Stimulated activated naive B cell treated with anti-CD40 and anti-IgM and Interleukin-4, amounts not matched to agents 10 μg/mL and 1 μg/mL and 100 μg/mL, for 72 hours (primary cell): ENCODE measurements at places on chromosomes 1 and 21.

DNA sequence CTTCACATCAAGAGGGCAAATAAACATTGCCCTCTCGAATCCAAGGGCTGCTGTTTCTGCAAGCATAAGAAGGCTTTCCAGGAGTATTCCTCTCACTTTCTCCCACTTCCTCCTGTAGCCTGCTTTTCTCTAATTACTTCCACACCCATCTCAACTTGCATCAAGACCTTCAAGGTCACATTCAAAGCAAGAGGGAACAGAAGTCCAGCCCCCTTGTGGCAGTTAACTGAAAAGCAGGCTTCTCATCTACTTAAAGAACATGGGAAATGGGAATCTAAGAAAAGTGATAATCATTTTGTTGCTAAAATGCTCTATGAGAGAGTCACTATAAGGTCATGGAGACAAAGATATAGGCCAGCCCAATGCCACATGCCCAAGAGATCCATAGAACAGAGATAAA lies 874.4 kb downstream of the KCNT2 start:
- DNase-seq, result no peak

DNA sequence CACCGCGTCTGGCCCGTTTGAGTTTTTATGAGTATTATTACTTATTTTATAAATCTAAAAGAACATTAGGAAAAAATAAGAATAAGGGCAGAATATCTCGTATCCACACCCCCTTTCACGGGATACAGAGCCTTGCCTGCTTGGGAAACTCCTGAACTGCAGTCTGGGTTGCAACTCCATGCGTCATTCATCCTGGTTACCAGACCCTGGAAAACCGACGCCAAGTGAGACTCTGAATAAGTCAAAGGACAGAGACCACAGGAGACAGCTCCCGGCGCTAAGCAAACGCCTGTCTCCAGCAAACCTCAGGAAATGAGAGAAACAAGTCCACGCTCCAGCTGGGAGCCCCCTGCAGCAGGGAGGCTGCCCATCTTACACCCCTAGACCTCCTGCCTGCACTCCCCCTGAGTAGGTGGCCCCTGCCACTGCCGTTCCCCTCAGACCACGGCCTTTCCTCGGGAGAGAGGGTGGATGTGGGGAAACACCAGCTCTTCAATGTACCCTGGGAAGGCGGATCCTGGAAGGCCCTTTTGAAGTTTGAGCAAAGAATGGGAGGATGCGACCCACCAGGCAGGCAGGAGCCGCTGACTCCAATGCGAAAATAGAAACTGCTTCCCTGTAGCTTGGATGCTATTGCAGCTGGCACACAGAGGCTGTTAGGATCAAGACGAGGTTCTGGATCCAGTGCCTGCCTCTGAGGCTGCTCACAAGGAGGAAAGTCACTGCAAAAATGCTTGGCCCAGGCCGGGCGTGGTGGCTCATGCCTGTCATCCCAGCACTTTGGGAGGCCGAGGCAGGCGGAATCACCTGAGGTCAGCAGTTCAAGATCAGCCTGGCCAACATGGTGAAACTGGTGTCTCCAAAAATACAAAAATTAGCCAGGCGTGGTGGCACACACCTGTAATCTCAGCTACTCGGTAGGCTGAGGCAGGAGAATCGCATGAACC lies 37.7 kb upstream of the GPR157 start:
- DNase-seq, result no peak

- no peak for DNase-seq
Observed at GRCh38 chr1:182235952-182236650, 155.5 kb downstream of the GLUL start.

GRCh38 chr1:7373876-7374562 lies 397.1 kb upstream of the VAMP3 start:
- no peak for DNase-seq

GRCh38 chr1:115429884-115430283 lies 91.8 kb upstream of the NGF start:
- DNase-seq, result no peak

DNA sequence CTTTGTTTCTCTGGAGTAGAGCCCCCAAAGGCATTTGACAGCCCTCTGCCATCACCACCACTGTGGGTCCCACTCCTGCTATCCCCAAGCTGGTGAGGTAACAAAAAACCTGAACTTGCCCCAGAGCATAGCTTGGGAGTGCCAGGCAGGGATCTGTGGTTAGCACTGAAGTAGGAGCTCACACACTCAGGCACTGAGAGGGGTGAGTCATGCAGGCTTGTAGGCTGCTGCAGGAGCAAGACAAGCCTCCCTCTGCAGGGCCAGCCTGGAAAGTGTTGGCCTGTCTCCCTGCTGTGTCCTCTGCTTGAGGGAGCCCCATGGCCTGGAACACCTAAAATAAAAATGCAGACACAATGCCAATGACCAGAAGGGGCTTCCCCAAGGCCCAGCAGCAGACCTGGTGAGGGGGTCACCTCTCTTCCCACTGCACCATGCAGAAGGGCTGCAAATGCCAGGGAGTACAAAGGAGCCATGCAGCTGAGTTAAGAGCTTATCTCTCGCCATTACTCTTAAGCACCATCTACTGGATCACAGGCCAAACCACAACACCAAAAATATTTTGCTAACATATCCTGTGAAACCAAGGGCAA lies 108.9 kb upstream of the POGK start:
- DNase-seq, result no peak

- peak; percentile 43 for DNase-seq
Observed at GRCh38 chr1:36223381-36223995, 755 bp upstream of the THRAP3 start.

- DNase-seq, result no peak
Observed at GRCh38 chr1:243851257-243851756, 1.3 kb upstream of the AKT3 start.

GRCh38 chr1:66576645-66577044 lies 42.7 kb downstream of the SGIP1 start:
- no peak for DNase-seq

DNA sequence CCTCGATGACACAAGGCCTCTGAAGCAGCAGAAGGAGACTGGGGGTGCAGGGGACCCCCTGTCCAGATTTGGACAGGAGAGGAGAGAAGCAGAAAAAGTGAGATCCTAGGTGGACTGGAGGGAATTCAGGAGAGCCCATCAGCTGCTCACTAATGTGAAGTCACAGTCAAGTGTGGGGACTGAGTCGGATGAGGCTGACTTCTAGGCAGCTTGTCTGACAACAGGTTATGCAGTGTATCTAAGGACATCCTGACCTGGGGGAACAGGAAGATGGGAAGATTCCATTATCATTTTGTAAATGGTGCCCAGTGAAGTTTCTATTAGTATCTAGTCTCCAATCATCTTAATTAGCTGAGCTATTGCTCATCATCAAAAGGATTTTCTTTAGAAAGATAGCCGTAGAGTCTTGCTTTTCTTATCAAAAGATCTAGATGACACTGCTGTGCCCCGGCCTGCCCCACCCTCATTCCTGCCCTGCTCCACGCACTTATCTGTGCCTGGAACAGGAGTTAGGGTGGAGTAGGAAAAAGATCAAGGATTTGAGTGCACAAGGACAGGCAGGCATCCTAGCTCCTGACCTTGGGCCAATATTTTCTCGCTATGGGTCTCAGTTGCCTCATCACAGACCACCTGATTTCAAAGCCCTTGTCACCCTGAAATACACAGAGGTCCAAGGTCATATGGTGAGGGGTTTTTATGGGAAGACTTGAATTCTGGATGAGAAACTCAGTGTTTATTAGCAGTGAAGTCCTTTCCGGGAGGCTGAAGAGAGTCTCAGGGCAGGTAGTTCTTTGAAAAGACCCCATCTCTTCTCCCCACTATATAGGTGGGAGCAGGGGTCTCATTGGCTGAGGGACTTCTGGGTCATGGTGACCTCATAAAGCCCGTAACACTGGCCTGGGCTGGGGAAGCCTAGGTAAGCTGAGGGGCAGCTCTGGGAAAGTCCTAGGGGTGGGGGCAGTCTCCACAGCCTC lies at the start of gene MROH7:
MROH7 (plus strand) TSS at position 924 of the 974 bp plus-strand sequence. CDS start 11,141 bp downstream, outside the sequence.
- DNase-seq, result no peak

DNA sequence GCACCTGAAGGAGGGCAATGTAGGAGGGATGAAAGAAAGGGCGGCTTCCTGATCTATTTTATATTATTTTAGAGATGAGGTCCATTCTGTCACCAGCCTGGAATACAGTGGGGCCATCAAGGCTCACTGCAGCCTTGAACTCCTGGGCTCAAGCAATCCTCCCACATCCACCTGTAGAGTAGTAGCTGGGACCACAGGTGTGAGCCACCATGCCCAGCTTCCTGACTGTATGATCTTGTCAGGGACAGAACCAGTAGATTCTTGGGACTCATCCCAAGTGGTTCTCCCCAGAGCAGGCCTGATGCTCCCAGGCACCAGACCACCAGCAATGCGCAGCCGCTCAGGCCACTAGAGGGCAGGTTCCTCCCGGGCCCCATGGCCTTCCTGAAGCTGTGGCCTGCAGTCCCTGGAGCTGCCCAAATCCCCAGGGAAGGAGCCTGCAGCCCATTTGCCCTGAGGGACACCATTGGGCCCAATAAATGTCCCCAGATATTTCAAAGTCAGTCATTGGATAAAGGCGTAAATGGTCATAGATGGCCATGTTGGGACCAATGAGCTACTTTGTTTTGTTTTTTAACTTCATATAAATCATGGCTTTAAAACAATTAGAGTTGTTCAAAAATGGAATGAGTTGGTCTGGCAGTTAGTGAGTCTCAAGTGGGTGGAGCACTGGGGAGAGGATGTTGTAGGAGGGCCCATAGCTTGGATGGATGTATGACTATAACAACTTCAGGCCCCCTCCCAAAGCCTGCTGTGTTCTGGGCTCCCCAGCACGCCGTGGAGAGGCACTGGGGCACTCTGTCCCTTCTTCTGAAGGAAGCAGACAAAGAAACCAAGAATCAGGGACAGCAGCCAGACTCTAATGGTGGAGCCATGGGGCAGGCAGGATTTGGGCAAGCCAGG lies 44.7 kb upstream of the GOLT1A start:
- DNase-seq, result peak; percentile 10

GRCh38 chr1:15304708-15305467 lies 57.9 kb downstream of the FHAD1 start:
- DNase-seq, result peak; percentile 36

DNA sequence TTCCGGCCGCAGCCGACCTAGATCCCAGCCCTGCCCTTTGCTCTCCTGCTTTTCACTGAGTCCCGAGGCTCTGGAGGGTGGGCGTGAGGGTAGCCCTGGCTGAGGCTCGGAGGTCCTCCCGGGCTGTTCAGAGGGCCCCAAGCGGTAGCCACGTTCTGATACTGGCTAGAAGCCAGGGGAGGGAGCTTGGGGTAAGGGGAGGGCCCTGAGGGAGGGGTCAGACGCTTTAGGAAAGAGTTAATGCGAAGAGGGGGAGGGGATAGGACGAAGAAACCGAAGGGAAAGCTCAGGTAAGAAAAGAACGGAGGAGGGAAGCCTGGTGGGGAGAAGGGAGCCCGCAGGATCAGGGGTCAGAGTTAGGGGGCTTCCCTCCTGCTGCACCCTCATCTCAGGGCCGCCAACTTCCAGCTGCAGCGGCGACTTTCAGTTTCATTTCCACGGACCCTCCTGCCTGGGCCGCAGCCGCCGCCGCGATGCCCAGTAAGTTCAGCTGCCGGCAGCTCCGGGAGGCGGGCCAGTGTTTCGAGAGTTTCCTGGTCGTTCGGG lies at the start of gene MOV10:
MOV10 (plus strand) TSS at position 220 of the 546 bp plus-strand sequence; CDS start at position 474, 254 bp downstream.
- peak; percentile 57 for DNase-seq

DNA sequence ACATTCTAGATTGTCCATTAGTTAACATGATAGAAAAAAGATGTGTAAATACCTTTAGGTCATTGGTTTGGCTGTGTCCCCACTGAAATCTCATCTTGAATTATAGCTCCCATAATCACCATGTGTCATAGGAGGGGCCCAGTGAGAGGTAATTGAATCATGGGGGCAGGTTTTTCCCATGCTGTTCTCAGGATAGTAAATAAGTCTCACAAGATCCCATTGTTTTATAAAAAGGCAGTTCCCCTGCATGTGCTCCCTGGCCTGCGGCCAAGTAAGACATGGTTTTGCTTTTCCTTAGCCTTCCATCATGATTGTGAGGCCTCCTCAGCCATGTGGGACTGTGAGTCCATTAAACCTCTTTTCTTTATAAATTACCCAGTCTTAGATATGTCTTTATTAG lies 32.5 kb upstream of the SLC44A5 start:
- no peak for DNase-seq

- DNase-seq, result peak; percentile 13
Observed at GRCh38 chr21:25640202-25640942, 1.3 kb downstream of the JAM2 start.

DNA sequence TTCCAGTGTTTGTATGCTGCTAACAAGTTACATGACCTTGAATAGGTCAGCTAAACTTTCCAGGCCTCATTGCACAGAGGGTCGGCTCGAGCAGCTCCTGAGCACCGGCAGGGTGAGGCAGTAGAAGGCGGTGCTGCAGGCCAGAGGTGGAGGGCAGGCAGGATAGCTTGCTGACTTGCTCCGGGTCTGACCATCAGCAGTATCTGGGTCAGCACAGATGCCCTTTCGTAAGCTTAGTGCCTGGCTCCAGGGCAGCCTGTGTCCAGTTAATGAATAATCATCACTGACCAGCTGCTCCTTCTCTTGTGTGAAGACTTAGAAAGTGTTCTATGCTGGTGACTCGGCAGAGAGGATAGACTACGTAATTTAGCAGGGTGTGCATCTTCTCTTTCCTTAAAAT lies 6.9 kb downstream of the MAPKAPK2 start:
- DNase-seq, result no peak

GRCh38 chr21:44524414-44525371 lies 15.3 kb downstream of the KRTAP10-1 start:
- DNase-seq, result no peak

DNA sequence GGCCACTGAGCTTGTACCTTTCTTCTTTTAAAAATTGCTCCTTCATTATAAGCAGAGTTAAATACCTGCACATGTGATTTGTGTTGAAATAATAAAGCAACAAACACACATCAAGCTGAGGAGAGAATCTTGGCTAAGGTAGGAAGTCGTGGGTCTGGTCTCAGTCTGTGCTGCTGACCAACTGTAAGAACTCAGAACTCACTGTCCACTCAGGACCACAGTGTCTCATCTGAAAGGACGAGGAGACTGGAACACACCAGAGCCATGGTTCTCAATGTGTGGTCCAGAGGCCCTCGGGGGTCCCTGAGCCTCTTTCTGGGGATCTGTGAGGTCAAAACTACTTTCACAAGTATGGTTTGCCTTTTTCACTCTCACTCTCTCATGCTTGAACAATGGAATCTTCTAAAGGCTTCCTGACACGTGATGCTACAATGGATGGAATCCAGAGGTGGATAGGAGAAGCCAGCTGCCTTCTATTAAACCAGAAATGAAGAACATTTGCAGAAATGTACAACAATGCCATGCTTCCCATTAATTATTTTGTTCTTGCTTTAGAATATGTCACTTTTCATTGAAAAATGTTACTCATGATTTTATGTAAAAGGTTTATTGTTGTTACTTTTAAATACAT lies 17.3 kb upstream of the ETS2 start:
- DNase-seq, result no peak

DNA sequence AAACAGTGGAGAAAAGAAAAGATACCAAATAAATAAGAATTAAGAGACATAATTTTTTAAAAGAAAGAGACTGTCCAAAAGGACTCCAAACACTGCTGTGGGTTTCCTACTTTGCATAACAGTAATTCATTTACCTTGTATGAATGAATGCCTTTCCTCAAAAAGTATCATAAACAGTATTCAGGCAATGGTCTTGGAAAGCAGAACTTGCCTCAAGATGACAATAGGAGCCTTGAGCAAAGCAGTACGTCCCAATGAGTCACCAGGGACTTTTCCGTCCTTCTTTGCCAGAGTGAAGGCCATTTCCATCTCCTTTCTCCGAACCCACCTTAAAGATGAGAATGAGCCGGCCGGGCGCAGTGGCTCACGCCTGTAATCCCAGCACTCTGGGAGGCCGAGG lies 186.4 kb downstream of the ZBTB18 start:
- DNase-seq, result no peak

GRCh38 chr1:58978096-58978495 lies 194.2 kb upstream of the JUN start:
- DNase-seq, result no peak
